ENCODE measurements at places on chromosomes 4 and X. TPM values are rescaled to one million over a fixed set of nuclear protein-coding genes. Genes with fewer than 3 reads are reported as not detected.

DNA sequence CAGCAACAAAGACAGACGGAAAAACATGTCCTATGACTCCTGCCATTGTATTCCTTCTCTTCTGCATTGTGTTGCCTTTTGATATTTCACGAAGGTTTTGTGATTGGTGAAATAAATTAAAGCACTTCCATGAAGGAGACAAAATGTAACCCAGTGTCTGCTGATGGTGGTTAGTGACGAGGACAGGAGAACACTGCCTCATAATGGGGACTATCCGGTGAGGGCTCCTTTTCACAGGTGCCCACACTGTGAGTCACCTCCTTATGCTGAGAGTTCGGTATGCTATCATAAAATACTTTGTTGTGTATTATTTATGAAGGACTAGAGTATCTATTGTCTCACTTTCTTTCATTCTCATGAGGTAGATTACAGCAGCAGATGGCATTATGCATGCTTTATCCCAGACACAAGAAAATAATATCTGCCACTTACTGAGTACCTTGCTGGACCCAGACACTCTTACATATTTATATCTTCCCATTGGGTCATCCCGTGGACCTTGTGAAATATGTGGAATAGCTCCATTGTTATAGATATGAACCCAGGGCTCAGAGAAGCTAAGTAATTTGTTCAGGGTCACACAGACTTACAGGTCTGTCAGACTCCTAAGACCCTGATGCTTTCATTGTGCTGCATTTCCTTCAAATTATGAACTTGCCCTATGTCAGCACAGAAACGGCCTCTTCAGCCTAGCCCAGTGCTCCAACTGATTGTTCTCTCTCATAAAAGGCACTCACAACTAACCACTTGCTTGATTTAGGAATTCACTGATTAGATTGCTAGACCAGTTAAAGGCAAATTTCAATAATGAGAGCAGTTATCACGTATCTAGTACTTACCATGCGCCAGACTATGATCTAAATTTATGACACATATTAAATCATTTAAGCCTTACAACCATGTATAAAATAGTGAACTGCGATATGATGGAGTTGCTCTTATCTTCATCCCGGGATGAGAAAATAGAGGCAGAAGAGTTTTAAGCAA is 31.2 kb downstream of the PLS3 start:
- H3K4me1 ChIP-seq, result peaks cover 49% of the 10 kb centered on the region
- H3K4me3 ChIP-seq, result no peak overlapping the region
- DNase-seq, result no peak
- H3K36me3 ChIP-seq, result no peaks in the 10 kb centered on the region
- no peaks in the 10 kb centered on the region for H3K27me3 ChIP-seq

DNA sequence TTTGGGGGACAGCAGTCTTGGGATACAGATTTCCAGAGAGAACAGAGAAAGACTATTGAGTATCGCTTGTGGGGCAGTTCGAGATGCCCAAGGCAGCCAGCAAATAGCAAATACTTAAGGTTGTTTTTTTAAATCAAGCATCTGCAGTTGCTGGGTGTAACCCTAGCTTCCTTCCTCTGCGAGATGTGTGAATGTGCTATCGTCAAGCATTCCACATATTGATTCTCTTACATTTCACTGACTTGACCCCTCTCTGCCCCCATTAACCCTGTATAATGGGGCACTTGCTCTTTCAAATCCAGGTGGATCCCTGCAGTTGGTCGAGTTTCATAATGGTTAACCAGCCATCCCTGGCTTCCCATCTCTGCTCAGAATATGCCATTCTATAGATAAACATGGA is 23.5 kb downstream of the KCNE5 start:
- no peak for DNase-seq
- peaks cover 14% of the 10 kb centered on the region for H3K27me3 ChIP-seq
- H3K4me1 ChIP-seq, result peaks cover 23% of the 10 kb centered on the region

DNA sequence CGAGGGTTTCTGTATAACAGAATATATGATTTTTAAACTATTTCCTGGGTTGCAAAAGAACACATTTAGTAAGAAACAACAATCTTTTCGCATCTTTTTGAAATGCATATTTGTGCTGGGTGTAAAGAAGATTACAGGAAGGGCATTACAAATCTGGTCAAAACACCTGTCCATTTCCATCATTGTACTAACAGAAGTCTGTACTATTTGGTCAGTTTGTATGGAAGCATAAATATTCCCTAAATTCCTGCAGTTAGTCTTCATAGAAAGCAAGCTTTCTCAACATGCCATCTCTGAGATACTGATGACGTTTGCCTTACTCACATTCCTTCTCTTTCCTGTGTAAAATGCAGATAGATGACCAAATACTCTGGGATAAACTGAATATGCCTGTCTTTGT is 203.3 kb downstream of the NWD2 start:
- no peaks in the 10 kb centered on the region for H3K4me1 ChIP-seq
- H3K36me3 ChIP-seq, result no peaks in the 10 kb centered on the region
- no peak for DNase-seq
- H3K27ac ChIP-seq, result no peak overlapping the region
- H3K4me3 ChIP-seq, result no peak overlapping the region

DNA sequence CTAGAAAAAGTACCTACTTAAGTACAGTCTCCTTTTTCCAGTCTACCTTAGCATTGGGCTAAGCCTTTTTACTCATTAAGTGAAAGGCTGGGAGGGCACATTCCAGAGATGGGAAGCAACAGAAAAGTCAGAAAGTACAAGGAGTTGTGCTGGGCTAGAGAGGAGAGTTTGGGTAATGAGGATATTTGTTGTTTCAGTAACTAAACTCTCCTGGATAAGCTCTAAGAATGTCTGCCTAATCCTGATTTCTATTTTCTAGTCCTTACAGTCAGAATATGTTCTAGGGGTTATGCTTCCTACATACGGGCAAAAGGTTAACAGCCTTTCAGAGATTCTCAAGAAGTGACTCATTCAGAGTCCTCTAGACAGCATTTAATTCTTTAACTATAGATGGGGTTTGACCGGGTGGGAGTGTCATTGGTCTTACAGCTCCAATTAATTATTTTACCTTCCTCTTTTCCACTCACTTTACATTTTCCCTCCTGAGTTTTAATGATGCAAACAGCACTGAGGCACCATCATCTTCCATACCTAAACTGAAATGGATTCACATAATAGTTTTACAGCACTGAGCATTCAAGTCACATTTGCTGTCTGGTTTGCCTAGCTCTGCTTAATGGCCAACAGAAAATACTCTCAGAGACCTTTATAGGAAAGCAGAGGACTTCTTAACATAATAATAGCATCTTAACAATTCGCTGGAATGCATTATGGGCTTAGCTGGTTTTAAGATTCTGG is 42.9 kb downstream of the USP26 start:
- H3K36me3 ChIP-seq, result no peaks in the 10 kb centered on the region
- H3K27me3 ChIP-seq, result no peaks in the 10 kb centered on the region
- no peak for DNase-seq
- H3K4me1 ChIP-seq, result peaks cover 27% of the 10 kb centered on the region
- H3K4me3 ChIP-seq, result no peak overlapping the region

DNA sequence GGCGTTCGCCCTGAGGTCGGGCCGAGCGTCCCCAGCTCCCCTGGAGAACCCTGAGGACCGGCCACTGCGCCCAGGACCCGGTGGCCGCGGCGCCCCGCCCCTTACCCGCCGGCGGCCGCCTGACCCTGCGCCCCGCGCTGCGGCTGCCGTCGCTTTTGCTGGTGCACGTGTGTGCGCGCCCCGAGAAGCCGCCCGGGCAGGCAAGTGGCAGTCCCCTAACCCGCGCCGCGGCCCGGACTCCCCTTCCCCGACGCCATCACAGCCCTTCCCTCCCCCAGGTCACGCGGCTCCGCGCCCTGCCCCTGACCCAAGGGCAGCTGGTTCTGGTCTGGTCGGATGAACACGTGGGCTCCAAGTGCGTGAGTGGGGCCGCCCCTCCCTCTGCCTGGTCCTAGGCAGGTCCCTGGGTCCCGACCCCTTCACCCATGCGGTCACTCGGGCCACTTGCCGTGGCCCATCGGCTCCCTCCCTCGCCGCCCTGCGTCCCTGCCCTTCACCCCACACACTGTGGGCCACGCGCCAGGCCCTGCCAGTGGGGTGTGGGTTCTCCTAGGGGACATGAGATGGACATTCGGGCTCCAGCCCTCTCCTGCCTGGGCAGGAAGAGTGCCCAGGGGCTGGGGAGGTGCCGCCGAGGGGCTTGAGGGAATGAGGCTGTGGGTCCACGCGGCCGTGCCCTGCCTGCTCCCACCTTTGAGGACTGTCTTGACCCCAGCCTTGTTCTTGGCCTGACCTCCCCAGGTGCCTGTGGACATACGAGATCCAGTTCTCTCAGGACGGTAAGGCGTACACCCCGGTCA is 8.0 kb upstream of the FGFRL1 start:
- H3K4me3 ChIP-seq, result peak overlapping the region; percentile 45
- H3K27ac ChIP-seq, result no peak overlapping the region
- H3K36me3 ChIP-seq, result no peaks in the 10 kb centered on the region
- peak; percentile 40 for DNase-seq

DNA sequence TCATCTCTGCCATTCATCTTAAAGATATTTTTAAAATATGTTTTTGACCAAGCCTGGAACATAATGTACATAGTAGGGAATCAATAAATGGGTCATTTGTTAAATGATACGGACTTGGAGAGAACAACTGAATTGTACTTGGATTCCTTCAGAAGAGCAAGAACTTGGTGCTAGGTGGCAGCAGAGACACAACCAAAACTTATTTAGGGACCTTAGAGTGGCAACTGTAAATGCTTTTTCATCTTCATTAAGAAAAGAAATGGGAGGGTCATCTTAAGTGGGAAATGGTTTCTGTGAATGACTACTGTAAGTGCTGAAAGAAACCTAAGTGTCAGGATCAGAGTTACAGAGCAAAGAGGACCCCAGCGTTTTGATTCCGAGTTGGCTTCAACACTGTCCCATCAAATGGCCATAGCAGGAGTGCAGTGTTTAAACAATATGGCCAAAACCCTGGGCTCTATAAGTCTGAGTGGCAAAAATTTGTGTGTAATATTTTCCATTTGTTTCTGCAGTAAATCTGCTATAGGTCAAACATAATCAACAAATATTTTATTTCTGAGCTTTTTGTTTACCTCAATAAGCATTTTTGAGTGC is 213.6 kb downstream of the PALLD start:
- 0 out of 2 replicates have a peak, but pooled peaks cover 3% of the 10 kb centered on the region for H3K27me3 ChIP-seq
- peaks cover 5% of the 10 kb centered on the region for H3K4me1 ChIP-seq
- no peak overlapping the region for H3K27ac ChIP-seq
- no peak for DNase-seq
- H3K4me3 ChIP-seq, result no peak overlapping the region
- H3K36me3 ChIP-seq, result no peaks in the 10 kb centered on the region

DNA sequence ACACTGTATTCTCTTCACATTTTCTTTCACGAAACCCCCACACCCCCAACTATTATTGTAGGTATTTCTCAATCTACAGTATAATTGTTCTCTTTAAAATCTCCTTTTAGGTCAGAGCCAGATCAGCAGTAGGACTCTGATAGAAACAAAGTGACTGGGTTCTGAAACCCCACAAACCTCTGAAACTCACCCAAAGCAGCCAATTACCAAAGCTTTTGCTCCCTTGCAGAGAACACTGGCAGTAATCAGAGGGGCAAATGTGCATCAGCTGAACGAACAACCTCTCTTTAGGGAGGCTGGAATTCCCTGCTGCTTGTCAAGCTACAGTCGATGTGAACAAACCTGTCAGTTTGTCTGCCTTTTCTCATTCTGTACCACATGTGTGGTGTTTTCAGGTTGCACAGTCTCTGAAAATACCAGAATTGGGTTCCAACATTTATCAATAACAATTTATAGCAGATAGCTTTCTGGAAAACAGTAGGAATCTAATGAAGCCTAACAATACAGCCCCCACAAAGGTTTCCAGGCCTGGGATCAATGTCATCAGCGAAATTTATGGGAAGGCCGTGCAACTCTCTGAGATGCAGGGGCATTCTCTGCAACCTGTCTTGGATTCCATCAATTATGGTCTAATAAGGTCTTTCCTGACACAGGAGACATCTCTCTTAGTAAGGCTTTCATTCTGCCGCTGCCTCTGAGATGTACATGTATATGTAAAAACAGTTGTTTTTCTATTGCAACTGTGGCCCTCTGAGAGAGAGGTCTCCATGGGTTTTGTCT is 395.9 kb downstream of the GPAT3 start:
- no peaks in the 10 kb centered on the region for H3K36me3 ChIP-seq
- H3K27me3 ChIP-seq, result no peaks in the 10 kb centered on the region
- H3K4me1 ChIP-seq, result no peaks in the 10 kb centered on the region
- DNase-seq, result no peak

DNA sequence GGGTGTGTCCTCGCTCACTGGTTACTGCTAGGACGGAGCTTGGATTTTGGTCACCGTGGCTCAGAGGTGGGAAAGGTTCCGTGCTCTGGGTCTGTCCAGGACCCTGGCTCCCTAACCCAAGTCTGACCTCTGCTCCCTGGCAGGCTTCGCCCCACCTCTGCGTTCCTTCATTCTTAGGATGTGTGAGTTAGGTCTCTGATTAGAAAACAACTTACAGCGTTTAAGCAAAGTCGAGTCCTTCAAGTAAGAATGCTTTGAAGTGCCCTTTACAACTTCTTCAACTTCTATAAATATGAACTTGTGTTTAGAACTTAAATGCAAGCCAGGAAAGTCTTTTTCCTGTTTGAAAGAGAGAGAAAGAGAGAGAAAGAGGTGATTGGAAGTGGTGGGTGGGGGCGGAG is 891 bp downstream of the TLR2 start:
- peaks cover 61% of the 10 kb centered on the region for H3K27me3 ChIP-seq
- H3K36me3 ChIP-seq, result peaks cover 35% of the 10 kb centered on the region
- peak overlapping the region; percentile 77 for H3K4me3 ChIP-seq
- H3K27ac ChIP-seq, result no peak overlapping the region
- no peak for DNase-seq

GRCh38 chr4:84622959-84623358 is 40.0 kb downstream of the CDS1 start:
- peaks cover 25% of the 10 kb centered on the region for H3K36me3 ChIP-seq
- H3K27me3 ChIP-seq, result no peaks in the 10 kb centered on the region
- no peak for DNase-seq
- H3K27ac ChIP-seq, result peak overlapping the region; percentile 94
- peaks cover 12% of the 10 kb centered on the region for H3K4me1 ChIP-seq
- H3K4me3 ChIP-seq, result no peak overlapping the region

GRCh38 chr4:172018358-172018757 is 205.2 kb downstream of the GALNTL6 start:
- H3K27me3 ChIP-seq, result no peaks in the 10 kb centered on the region
- DNase-seq, result no peak
- 0 out of 2 replicates have a peak, but pooled peaks cover 3% of the 10 kb centered on the region for H3K4me1 ChIP-seq
- peaks cover 23% of the 10 kb centered on the region for H3K36me3 ChIP-seq
- no peak overlapping the region for H3K4me3 ChIP-seq
- H3K27ac ChIP-seq, result no peak overlapping the region

- no peak overlapping the region for H3K4me3 ChIP-seq
- no peak for DNase-seq
- H3K4me1 ChIP-seq, result peaks cover 29% of the 10 kb centered on the region
- no peaks in the 10 kb centered on the region for H3K27me3 ChIP-seq
Measured at GRCh38 chrX:24956828-24957227, 58.9 kb downstream of the ARX start.

DNA sequence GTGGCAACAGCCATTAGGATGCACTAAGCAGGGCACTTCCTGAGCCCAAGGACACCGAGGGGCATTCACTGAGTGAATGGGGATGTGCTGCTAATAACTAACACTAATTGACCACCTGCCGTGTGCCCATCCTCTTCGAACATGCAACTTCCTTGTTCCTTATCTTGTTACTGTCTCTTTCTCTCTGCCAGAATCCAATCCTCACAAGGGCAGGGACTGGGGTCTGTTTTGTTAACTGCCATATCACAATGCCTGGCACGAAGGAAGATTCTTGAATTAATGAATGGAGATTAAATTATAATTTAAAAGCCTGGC is 1.3 kb downstream of the ERAS start:
- H3K36me3 ChIP-seq, result peaks cover 9% of the 10 kb centered on the region
- no peak for DNase-seq
- peaks cover 27% of the 10 kb centered on the region for H3K27me3 ChIP-seq
- peak overlapping the region; percentile 56 for H3K4me3 ChIP-seq

AMMECR1 gene
- 14.5 TPM for total RNA-seq

SPANXA2 gene
- not detected for total RNA-seq

SPATA18 gene
- 6.6 TPM for total RNA-seq

PLS3 gene
- total RNA-seq, result 96.7 TPM

RTL9 gene
- 0.07 TPM for total RNA-seq

CYSLTR1 gene
- total RNA-seq, result 0.07 TPM
